Mesangial cell (primary cell): ENCODE measurements at places on chromosomes 5 and 9. TPM values are rescaled to one million over a fixed set of nuclear protein-coding genes. Genes with fewer than 3 reads are reported as not detected.

TUSC1 gene
- 18.6 and 31.4 TPM in 2 replicates for total RNA-seq

NR6A1 gene
- 0.49 and 0.51 TPM in 2 replicates for total RNA-seq

GABBR2 gene
- total RNA-seq = under 0.01 and 0.98 TPM in 2 replicates

MARCOL gene
- total RNA-seq = not detected in 2 replicates

SPINK1 gene
- not detected in 2 replicates for total RNA-seq

DRD1 gene
- not detected in 2 replicates for total RNA-seq

MELK gene
- total RNA-seq = 8.2 and 70.7 TPM in 2 replicates

AHRR gene
- total RNA-seq = 0.33 and 0.63 TPM in 2 replicates

PCDHB14 gene
- 0.16 and 0.63 TPM in 2 replicates for total RNA-seq

OR1Q1 gene
- not detected in 2 replicates for total RNA-seq

PLEKHG4B gene
- total RNA-seq = 0.49 and 0.51 TPM in 2 replicates

IL13 gene
- not detected in 2 replicates for total RNA-seq

FCN2 gene
- not detected in 2 replicates for total RNA-seq

GALNT12 gene
- 10.3 and 15.2 TPM in 2 replicates for total RNA-seq

CCDC192 gene
- total RNA-seq = not detected in 2 replicates

CCNI2 gene
- 0.38 and 1.1 TPM in 2 replicates for total RNA-seq

PPP3R2 gene
- total RNA-seq = not detected in 2 replicates

SPINK6 gene
- total RNA-seq = not detected in 2 replicates

ABLIM3 gene
- total RNA-seq = 4.2 and 7.0 TPM in 2 replicates

DIRAS2 gene
- total RNA-seq = 3.4 and 9.8 TPM in 2 replicates

IFNA13 gene
- total RNA-seq = not detected in 2 replicates

PCDHGA8 gene
- total RNA-seq = under 0.01 and 0.89 TPM in 2 replicates

SPATA31E1 gene
- not detected in 2 replicates for total RNA-seq

PCDHA2 gene
- total RNA-seq = under 0.01 TPM in 1 of 2 replicates, not detected in the other

OR13C2 gene
- not detected in 2 replicates for total RNA-seq

RXRA gene
- 24.1 and 29.4 TPM in 2 replicates for total RNA-seq

TERT gene
- not detected in 2 replicates for total RNA-seq

GLRA1 gene
- total RNA-seq = not detected in 2 replicates

RECK gene
- 7.7 and 8.8 TPM in 2 replicates for total RNA-seq

POLK gene
- total RNA-seq = 11.6 and 11.9 TPM in 2 replicates

SPATA31A3 gene
- not detected in 2 replicates for total RNA-seq

ZNF608 gene
- 44.5 and 65.4 TPM in 2 replicates for total RNA-seq

ANKRD20A1 gene
- 0.13 and 0.16 TPM in 2 replicates for total RNA-seq

CCDC183 gene
- total RNA-seq = 0.25 TPM in 1 of 2 replicates, not detected in the other

POU5F2 gene
- total RNA-seq = 0.16 and 0.25 TPM in 2 replicates

LHX6 gene
- under 0.01 and 0.13 TPM in 2 replicates for total RNA-seq

PCDHB3 gene
- total RNA-seq = 0.16 and 0.38 TPM in 2 replicates

INSYN2B gene
- 0.76 and 6.2 TPM in 2 replicates for total RNA-seq

LCN10 gene
- not detected in 2 replicates for total RNA-seq

CCIN gene
- 0.63 and 1.6 TPM in 2 replicates for total RNA-seq

DAB2IP gene
- 15.6 and 44.9 TPM in 2 replicates for total RNA-seq

GRIA1 gene
- total RNA-seq = not detected in 2 replicates

MAST4 gene
- total RNA-seq = 3.4 and 4.7 TPM in 2 replicates

ITK gene
- not detected in 2 replicates for total RNA-seq

PNPLA7 gene
- 0.16 and 2.3 TPM in 2 replicates for total RNA-seq

C9 gene
- not detected in 2 replicates for total RNA-seq

ANKRD18B gene
- 4.6 and 4.8 TPM in 2 replicates for total RNA-seq

GPR150 gene
- total RNA-seq = under 0.01 and 0.51 TPM in 2 replicates

NSUN2 gene
- total RNA-seq = 22.1 and 39.8 TPM in 2 replicates

CSF1R gene
- 0.13 and 0.16 TPM in 2 replicates for total RNA-seq

CORO2A gene
- 2.7 and 3.1 TPM in 2 replicates for total RNA-seq

SH3RF2 gene
- total RNA-seq = 15.2 and 19.6 TPM in 2 replicates

ENTR1 gene
- 53.6 and 57.8 TPM in 2 replicates for total RNA-seq

TMEM215 gene
- not detected in 2 replicates for total RNA-seq
